T-helper 2 cell treated with Interferon-gamma antibody and Interleukin-4, amounts not matched to agents 5 μg/mL and 100 μg/mL, for 36 hours (primary cell): ENCODE measurements at places on chromosomes 3 and 15.

DNA sequence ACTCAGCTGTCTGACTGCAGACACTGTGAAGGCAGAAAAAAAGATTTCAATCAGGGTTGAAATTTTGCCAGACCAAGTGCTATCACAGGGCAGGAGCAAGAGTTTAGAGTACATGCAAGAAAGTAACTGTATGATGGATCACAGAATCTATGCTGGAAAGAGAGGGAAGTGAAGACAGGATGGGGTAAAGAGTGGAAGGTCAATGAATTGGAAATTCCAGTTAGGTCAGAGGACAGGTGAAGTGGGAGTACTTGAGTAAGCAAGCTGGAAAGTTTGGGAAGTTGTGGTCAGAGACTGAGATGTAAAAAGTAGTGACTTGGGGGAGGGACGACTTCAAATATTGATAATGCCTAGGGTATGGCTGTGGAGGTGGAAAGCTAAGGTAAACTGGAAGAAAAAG is 7.2 kb downstream of the SPG11 start:
- no peak for DNase-seq

- no peak for DNase-seq
Observed at GRCh38 chr3:182912474-182912873, 67.9 kb downstream of the DCUN1D1 start.

DNA sequence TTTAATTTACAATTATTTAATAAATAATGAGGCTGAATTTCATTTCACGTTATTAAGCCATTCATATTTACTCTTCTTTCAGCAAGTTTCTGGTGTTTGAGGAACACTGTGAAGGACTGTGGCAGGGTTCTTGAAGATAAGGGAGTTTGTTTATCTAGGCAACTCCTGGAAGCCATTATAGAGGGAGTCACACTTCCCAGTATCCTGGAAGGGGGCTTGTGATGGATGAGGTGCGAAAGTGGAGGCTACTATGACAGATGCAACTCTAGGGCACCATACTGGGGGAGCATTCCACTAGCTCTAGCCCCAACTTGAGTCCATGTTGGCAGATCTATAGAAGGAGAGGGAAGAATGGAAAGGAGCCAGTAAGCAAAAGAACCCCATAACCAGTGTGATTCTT is 14.4 kb downstream of the CNOT10 start:
- no peak for DNase-seq

DNA sequence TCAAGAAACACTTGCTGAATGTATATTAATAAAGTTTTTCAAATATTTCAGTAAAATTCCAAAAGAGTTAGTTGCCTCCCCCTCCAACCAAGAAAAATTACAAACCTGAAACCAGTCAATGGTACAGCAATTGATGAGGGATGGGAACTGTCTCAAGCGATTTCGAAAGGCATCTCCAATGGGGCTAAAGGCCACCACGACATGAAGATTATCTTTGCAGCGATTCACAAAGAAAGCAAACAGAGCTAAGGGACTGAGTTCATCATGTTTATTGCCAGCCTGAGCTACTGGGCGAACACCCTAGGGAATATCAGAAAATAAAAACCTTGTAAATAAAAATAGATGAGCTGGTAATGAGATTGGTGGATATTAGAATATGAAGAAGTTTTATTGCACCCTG is 99.3 kb upstream of the ASB14 start:
- DNase-seq: no peak

GRCh38 chr3:196519718-196520082 is 4.6 kb upstream of the SMCO1 start:
- no peak for DNase-seq

GRCh38 chr3:183503746-183504145 is 51.8 kb downstream of the KLHL6 start:
- no peak for DNase-seq

- no peak for DNase-seq
Observed at GRCh38 chr3:192706272-192706671, 21.1 kb downstream of the FGF12 start.

GRCh38 chr15:75397494-75397893 is 29.1 kb upstream of the MAN2C1 start:
- no peak for DNase-seq

DNA sequence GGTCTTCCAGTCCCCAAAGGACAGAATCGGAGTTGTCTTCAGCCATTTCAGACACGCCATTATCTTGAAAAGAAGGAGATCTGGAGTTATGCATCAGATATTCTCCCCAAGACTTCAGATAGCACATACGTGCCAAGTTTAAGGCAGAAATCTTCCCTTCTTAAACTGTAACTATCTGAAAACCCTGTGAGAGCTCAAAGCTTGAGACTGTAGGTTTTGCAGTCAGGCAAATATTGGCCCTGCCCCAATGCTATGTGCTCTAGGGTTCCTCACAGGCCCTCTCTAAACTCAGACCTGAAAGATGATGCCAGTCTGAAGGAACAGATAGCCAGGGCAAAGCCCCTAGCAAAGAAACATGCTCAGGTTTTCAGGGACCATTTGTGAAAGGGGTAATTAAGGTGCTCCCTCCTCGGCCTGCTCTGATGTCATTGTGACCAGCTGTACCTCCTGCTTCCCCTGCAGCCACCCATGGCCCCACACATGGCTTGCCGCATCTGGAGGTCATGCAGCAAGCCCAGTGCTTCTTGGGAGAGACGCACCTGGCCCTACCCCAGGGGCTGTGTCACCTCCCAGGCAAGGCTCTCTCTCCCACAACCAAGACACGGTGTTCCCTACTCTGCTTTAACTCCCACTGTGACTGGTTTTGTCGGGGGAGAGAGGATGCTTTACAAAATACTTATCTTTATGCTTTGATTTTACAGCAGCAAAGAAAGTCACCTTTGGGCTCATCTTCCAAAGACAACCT is 53.4 kb upstream of the POMGNT2 start:
- DNase-seq: no peak

- DNase-seq: no peak
Observed at GRCh38 chr15:52876991-52877663, 87.0 kb upstream of the ONECUT1 start.

DNA sequence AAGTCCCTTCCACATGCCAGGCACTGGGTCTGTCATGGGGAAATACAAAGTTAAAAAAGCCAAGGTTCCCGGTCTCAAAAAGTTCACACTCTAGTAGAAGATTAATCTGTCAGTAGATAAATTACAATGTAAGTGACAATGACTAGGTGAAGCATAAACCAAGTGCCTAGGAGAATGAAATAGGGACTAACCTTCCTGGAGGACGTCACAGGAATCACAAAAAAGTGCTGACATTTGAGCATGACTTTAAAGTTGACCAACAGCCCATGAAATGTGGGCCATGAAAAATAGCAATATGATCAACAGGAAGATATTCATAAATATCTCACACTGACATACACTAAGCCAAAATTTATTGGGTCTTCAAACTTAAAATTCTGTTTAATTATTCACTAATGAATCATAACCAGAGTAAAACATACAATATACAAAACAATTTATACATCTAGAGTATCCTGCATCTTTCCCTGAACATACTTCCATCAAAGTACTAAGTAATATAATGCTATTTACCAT is 20.0 kb downstream of the COPS2 start:
- no peak for DNase-seq

- no peak for DNase-seq
Observed at GRCh38 chr3:10917176-10917575, 75.4 kb upstream of the SLC6A1 start.

GRCh38 chr15:88187195-88187594 is 69.3 kb downstream of the NTRK3 start:
- no peak for DNase-seq

DNA sequence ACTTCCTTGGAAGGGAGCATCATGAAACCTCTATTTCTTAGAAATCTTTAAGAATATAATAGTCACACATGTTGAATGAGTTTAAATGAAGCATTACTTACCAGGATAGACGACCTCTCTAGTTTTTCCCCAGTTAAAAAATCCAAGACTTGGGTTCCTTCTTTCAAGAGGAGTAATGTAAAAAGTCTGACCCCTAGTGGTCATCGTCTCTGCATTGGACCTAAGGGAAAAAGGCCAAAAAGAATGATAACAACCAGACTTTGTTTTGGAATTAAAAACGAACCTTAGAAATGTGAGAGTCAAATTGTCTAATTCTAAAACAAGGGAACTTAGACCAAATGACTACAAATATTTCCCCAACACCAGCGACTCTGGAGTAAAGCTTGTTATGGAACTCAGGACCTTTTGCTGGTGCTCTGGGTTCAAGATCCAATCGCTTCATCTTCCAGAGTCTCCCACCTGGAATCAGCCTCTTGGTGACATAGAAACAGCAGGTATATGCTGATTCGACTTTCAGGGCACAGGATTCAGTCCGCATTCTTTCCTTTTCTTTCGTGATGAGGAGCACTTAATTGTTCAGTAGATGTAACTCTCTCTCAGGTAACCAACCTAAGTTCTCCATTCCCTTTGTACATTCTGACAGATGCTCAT is 214.8 kb upstream of the TPRG1 start:
- no peak for DNase-seq

- no peak for DNase-seq
Observed at GRCh38 chr3:114327665-114328064, 33.8 kb downstream of the TIGIT start.

DNA sequence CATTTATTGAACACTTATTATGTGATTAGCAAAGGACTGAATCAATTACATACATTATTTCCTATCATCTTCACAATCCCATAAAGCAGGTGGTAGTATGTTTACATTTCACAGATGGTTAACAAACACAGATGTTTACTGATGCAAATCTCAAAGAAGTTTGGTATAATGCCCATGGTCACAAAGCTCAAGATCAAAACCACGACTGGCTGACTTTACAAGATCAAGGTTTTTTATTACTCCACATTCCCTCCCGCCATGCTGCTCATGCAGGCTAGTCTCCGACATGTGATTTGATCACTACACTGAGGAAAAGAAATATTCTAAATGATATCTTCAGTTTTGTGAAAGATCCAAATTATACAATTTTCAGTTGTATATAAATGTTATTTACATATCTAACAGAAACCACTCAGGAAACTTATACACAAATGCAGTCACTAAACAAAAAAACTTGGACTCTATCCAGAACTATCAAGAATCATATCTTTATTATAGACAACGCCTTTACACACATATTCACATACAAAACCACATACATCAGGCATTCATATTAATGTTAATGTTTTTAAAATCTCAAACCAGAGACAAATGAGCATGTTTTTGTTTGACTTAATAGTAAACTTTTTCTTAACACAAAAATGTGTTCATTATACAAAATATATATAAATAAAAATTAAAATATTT is 235.5 kb downstream of the SCAPER start:
- DNase-seq: no peak

DNA sequence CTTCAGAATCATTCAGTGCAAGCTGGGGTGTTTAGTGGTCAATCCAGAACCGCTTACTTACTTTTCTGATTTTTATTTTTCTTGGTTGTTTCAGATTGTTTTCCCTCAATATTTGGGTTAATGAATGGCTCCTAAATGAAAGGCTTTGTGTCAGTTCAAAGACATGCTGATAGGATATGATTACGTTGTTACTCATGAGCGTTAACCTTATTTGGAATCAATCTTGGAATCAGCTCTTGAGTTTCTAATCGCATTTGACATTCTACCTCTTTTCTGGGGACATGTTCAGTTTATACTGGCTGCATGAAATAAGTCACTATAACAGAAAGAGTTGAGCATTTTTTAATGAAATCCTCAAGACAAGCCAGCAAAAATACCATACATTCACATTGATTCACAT is 50.2 kb downstream of the ATP11B start:
- DNase-seq: no peak

- no peak for DNase-seq
Observed at GRCh38 chr15:80662757-80663553, 32.2 kb upstream of the ABHD17C start.

GRCh38 chr3:38950581-38950980 is 101.2 kb downstream of the SCN11A start:
- no peak for DNase-seq

DNA sequence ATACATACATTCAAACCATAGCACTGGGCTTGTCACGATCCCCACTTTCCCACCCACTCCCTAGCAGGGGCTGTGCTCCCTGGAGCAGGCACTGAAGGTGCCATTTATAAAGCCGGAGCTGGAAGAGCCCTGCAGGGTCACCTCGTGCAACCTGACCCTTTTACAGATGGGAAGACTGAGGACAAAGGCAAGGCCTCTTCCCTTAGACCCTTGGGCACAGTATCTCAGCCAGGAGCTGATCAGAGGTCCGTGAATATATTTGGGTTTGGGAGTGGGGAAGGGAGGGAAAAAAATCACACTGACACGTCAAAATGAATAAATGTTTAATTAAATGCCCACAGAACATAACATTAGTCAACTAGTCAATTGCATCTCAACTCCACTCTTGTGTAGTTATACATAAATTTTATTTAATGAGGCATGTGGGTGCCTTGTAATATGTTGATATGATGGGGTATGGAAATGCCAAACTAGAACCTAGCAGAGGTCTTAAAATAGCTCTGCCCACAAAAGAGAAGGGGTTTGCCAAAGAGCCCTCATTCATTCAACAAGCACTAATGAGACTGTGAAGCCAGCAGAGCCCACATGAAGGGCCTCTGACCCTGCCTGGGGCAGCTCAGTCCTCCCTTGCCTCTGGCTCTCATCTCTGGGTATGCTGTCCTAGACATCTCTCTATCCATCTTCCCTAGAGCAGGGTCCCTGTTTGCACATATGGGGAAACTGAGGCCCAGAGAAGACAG is 119.4 kb downstream of the NUP210 start:
- DNase-seq: no peak

DNA sequence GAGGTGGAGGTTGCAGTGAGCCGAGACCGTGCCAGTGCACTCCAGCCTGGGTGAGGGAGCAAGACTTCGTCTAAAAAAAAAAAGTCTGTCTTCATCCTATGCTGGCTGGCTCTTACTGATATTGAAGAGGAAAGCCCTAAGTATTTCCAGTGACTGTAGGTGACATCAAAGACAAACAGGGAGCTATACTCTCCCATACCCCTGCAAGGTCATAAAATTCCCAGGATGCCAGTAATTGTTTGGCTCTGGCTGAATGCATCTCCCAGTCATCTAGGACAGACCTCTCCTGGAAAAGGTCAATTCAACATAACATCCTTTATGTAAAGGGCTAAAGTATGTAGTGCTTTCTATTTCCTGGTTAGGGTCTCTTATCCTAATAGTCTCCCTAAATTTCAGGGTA is 8.0 kb downstream of the ZBBX start:
- DNase-seq: no peak

DNA sequence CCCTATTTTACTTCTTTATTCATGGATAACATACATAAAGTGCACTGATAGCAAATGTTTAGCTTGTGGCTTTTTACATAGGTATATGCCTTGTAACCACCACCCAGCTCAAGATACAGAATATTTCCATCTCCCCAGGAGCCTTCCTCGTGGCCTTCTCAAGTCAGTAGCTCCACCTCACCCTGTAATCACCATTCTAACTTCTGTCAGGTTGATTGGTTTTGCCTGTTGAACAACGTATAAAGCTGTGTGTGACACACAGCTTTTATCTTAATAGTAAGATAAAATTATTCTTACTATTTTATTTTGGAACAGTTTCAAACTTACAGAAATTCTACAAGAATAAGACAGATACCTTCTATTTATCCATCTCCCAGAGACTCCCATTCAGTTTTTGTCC is 13.3 kb downstream of the ATG7 start:
- DNase-seq: no peak

GRCh38 chr15:83943043-83943442 is 289.1 kb downstream of the ADAMTSL3 start:
- no peak for DNase-seq
